ENCODE measurements at places on chromosomes 4 and X.
A peak's percentile ranks its signal among the peaks of the same experiment; 100 is the strongest.

- DNase-seq, result no peak
These were observed 57.2 kb downstream of the STBD1 start for GRCh38 chr4:76363556-76364290.

DNA sequence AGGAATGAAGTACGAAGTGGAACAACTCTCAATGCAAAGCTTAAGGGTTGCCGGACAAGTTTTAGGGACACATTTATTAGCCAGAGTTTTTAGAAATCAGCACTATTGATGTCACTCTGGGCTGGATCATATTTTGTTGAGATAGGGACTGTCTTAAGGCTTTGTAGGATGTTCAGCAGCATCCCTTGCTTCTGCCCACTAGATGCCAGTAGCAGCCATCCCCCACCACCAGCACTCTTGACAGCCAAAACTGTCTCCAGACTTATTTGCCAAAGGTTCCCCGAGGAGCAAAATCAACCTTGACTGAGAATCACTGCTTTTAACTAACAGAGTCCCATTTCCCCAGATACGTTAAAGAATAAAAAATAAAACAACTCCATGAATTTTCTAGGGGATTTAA, 1497.3 kb downstream of the STIM2 start:
- peak; percentile 8 for DNase-seq

GRCh38 chrX:45142185-45142584, 58.5 kb downstream of the DIPK2B start:
- DNase-seq, result no peak

GRCh38 chr4:7978907-7979651, 39.4 kb upstream of the AFAP1 start:
- no peak for DNase-seq

DNA sequence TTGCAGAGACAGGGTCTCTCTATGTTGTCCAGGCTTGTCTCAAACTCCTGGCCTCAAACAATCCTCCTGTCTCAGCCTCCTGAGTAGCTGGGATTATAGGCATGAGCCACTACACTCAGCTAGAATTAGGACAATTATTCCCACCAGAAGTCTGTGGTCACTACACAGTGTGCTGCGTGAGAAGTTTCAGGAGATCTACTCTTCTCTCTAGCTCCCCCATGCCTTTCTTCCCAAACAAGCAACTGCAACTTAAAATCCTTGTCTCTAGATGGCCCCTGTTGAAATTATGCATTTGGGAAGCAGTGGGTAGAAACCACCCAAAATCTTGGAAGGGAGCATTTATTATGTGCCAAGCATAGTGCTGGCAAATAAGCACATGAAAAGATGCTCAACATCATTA, 21.1 kb upstream of the MAP7D3 start:
- peak; percentile 2 for DNase-seq

DNA sequence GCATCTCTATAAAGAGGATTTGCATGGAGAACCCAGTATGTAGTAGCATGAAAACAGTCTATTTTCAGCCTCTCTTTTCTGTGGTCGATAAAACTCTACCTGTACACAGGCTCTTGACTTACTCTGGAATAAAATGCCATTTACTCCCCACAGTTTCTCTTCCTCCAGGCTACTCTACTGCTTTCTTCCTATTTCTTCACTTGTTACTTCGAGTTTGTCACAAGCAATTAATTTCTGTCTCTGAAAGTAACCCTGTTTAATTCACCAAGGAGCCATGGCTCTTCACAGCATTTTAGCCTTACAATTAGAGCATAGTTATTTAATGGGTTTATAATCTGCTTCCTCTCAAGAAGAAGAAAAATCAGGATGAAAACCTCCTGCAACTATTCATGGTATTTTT, 472.9 kb upstream of the PRKX start:
- no peak for DNase-seq

GRCh38 chr4:74654230-74654681, 140.1 kb downstream of the BTC start:
- DNase-seq, result peak; percentile 29

DNA sequence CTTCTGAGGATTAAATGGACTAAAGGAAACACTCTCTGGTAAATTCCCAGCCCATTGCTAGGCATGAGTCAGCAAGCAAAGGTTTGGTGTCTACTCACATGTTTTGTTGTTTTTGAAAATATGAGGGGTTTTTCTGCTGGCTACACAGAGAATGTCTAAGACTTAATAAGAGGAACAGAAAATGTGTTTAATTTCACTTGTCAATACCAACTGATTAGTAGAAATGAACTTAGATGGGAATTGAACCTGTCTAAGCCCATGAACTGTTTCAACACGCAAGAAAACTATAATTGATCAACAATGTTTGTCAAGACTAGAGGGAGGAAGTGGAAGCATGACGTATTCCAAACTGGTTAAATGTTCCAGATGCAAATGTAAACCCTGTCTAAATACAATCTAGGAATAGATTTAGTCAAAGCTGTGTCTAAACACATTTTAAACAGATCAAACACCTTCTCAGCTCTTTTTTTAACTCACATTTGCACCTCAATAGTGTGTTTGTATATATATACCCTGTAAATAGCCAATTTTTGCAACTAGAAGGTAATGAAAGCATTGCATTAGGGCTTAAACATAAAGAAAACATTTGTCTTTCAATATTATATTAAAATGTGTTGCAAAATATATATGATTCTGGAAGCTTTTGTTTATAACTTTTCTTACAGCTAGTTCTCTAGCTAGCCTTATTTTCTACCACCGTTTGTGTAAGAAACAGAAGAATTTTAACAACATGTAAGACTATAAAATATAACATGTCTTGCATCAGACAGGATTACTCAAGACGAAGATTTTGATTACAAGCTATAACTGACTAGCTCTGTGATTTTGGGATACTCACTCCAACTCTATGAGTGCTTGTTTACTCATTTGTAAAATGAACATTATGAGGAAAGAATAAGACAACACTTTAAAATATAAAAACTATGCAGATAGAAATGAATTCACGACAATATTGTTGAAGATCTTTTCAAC, 607.8 kb downstream of the FSTL5 start:
- peak; percentile 59 for DNase-seq

GRCh38 chrX:66489339-66489738, 149.5 kb downstream of the EDA2R start:
- no peak for DNase-seq

- DNase-seq, result no peak
These were observed 9.6 kb upstream of the PRDM8 start for GRCh38 chr4:80187677-80188076.

DNA sequence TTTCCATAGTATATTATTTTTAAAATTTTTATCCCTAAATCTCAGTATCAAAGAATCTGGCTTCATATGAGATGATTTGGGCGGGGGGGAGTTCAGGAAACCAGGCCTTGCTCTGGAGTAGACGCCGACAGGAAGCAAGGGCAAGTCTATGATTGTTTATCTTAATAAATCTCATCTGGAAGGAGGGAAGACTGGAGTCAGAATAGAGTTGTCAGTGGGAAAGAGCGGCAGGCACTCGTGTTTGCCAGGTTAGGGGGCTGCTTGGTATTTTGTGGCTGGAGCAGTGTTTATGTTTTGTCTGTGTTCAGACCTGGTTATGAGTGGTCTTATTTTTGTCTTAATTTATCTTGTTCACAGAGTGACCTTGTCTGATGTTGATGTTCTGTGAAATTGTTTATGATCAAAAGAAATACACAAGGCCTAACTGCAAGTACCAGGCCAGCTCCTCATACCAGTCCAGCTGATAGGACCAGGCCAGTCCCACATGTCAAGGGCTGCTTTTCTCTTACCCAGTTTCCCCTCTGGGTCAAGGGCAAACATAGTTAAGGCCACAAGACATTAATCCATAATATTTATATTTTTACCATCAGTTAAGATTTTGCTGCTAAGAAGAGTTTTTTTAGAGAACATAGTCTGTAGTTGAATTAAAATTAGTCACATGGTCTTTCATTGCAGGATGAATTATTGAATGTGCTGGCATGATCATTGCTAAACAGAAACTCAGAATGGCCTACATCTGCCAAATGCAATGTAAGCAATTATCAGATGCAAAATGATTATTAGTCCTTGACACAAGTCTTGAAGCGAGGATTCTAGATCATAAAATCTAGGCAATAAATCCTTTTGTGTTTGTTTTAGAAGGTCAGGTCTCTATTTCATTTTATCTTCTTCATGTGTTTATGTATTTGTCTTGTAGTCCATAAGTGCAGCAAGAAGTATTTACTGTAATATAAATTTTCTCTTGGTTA, 176.5 kb downstream of the GASK1B start:
- no peak for DNase-seq

- DNase-seq, result peak; percentile 74
These were observed 202.0 kb upstream of the GRID2 start for GRCh38 chr4:92101737-92102172.

GRCh38 chrX:115952417-115953092, 218.0 kb upstream of the AGTR2 start:
- DNase-seq, result no peak

DNA sequence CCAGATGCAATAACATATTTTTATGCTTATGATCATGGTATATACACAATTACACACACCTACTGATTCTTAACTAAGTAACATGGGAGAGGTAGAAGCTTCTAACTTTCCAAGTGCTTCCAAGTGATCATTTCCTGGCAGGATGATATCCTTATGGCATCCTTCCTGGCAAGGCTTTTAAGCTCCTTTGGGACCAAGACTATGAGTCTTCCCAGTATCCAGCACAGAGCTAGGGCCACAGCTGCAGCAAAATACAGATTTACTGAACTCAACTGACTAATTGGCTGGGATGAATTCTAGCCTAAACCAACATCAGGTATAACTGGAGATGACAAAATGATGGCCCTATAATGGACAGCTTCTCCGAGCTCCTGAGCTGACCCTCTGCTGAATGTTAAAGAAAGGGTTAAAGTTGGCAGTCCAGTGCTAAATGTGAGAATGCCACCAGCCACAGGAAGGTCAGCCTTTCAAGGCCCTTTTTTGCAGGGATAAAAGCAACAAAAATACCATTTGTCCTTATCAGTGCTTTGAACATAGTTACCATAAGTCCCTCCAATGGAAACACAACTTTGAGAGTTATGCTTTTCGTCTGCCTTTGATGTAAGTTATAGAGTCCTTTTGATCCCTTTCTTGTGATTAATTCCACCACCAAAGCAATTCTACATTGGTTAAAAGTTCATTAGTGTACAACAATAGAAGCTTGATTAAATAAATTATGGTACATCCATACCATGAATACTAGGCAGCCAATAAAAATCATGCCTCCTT, 73.4 kb downstream of the MGST2 start:
- no peak for DNase-seq

GRCh38 chrX:41759817-41760216, 35.8 kb downstream of the GPR82 start:
- DNase-seq, result peak; percentile 60

DNA sequence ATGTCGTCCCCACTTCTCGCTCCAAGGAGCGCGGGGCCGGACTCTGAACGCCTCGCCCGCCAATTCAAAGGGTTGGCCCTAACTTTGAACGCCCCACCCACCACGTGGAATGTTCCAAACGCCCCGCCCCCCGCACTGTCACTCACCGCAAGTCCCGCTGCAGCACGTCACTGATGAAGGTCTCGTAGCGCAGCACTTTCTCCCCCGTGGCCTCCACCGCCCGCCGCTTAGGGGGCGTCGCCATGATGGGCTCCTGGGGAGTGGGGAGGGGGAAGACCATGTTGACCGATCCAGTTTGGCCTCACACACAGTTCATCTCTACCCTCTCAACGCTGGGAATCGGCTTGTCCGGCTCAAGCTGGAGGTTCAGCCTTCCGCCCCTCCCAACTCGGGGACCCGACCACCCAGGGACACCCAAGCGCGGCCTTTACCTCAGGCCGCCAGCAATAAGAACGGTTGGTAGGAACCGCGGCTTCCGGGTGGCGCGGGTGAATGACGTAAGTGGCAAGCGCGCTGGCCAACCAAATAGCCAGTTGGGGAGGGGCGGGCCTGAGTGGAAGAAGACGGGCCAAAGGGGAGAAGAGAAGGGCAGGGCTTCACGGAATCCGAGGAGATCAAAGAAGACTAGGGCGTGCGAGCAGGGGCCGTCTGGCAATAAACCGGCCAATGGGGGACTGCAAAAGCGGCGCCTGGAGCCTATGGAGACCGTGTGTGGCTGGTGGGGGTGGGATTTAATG, at the start of gene UXT:
Gene UXT, minus strand, starts transcription at position 497 of the 737 bp plus-strand sequence. Its CDS starts 253 bp downstream, at position 244.
- DNase-seq, result peak; percentile 96

DNA sequence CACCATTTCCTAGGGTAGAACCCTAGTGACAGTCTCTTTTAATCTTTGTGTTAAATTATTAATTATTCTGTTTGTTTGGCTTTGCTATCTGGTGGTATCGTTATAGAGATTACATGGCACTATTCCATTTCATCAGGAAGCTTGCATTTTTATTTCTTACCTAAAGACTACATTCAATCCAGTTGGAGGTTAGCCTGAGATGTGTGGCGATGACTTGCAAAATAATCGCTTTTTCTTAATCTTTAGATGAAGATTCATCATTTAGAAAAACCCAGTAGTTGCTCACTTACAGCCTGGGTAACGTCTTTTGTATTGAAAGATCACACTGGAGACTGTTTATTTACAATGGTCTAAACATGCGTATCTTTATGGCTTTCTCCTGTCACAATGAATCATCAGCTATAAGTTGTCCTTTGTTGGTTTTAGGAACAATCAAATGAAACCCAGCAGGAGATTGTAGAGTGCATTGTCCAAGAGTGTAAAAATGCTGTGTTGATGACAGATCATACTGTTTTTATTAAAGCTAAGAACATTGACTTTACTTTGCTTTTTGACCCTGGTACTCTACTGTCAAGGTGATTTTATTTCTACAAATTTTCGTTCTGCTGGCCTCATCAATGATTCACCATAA, 281.7 kb upstream of the PITX2 start:
- no peak for DNase-seq

- DNase-seq, result no peak
These were observed 74.4 kb upstream of the DYNLT3 start for GRCh38 chrX:37921758-37922157.

DNA sequence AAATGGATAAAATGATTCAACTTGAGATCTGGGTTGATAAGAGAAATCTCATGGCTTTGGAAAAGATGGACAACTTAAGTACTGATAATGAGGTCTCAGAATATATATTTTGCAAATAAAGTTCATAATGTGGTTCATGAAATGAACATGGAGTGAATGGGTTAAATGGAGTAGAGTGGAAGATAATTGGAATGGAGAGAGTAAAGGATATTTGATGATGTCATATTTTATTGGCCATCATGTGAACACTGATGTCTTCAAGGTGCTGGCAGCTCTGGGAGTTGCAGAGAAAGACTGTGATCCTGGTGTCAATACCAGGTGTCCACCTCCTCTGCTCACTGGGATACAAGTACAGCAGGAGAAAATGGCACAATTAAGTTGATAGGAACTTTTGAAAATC, 133.9 kb upstream of the ZXDA start:
- no peak for DNase-seq

GRCh38 chr4:77880784-77881183, 18.2 kb downstream of the MRPL1 start:
- no peak for DNase-seq

DNA sequence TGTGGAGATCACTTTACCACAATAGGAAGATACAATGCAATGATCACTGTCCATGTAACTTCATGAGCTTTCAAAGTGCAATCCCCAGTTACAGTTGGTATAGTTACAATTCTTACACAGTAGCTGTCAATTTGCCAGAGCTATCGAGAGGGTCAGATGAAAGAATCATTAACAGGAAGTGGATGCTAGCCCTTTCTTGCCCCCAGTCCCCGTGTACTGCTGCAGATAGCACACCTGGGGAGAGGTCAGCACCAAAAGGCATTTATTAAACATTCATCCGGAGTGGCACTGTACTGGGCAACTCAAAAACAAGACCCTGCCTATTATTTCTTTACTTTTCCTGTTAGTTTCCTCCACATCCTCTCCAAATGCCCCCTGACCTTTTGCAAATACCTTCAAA, 47.7 kb downstream of the SOD3 start:
- DNase-seq, result no peak

- no peak for DNase-seq
These were observed 201.4 kb downstream of the SPOCK3 start for GRCh38 chr4:167032871-167033270.

Data from OCI-M1 (cell line).